Astrocyte of the spinal cord (primary cell): ENCODE measurements at places on chromosomes 2 and 18.

- no peak for DNase-seq
Measured at GRCh38 chr2:226450141-226450540, 349.5 kb downstream of the IRS1 start.

DNA sequence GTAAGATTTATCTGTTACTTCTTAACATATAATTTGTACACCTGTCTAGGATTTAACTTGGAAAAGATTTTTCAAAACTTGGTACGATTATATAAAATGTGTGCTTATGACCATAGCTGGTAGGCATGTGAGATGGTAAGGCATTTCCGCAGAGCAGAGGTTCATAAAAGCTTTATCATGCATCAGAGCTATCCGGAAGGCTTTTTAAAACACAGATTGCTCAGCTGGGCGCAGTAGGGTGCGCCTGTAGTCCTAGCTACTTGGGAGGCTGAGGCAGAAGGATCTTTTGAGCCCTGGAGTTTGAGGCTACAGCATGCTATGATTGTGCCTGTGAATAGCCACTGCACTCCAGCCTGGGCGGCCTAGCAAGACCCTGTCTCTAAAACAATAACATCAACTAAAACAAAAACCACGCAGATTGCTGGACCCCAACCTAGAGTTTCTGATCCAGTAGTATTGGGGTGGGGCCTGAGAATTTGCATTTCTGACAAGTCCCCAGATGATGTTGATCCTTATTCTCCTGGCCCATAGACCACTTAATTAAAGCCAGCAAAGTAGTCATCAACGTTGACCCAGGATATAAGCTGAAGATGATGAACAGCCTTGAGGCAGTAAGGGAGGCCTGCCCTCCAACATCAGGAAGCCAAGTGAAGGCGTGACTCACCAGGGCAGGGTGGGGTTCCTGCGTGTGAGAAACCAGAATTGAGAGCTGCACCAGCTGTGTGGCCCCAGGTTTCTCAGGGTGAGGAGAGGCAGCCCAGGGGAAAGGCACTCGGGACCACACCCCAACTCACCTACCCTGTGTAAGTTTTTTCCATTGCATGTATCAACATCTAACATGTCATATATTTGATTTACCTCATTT is 21.6 kb upstream of the SLC20A1 start:
- peak; percentile 75 for DNase-seq

DNA sequence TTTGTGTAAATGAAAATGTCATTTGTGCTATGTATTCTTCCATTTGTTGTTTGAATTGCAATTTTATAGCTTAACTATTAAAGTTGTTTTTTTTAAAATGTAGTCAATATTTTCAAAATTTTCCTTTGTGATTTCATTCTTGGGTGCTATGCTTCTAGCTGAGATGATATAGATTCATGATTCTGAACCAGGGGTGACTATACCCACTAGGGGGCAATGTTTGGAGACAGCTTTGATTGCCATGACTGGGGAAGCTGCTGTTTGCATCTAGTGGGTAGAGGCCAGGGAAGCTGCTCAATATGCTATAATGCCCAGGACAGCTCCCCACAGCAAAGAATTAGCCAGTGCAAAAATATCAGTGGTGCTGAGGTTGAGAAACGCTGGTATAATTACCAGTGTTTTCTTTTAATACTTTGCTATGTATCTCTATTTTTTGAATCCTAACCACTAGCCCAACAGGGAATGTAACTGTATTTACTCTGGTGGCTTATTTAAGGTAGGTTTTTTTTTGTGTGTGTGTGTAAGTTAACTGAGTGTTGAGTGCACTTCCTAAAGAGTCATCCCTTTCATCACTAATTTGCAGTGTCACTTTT is 99.7 kb downstream of the MEP1B start:
- DNase-seq: peak; percentile 67

DNA sequence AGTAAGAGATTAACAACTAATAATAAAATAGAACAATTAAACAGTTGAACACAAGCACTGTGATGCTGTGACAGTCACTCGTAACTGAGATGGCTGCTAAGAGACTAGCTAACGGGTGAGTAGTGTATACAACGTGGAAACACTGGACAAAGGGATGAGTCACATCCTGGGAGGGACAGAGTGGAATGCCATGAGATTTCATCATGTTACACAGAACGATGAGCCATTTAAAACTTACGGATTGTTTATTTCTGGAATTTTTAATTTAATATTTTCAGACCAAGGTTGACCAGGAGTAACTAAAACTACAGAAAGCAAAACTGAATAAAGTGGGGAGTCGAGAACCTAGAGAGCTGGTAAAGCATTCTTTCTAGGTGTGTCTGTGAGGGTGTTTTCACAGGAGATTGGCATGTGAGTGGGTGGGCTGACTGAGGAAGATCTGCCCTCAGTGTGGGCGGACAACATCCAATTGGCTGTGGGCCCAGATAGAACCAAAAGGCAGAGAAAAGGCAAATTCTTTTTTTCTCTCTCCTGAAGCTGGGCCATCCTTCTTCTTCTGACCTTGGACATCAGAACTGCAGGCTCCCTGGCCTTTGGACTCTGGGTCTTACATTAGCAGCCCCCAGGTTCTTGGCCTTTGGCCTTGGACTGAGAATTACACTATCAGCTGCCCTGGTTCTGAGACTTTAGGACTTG is 14.6 kb downstream of the TMSB10 start:
- DNase-seq: peak; percentile 97

GRCh38 chr2:55804535-55804934 is 110.9 kb upstream of the PNPT1 start:
- DNase-seq: no peak
